ENCODE measurements at places on chromosomes 3 and 15. TPM values are rescaled to one million over a fixed set of nuclear protein-coding genes. Genes with fewer than 3 reads are reported as not detected.

The BNC1 gene
- 0.15 TPM for polyA plus RNA-seq

The SCG3 gene
- 153 TPM for polyA plus RNA-seq

The ITIH3 gene
- 6.2 TPM for polyA plus RNA-seq

The IP6K2 gene
- 183 TPM for polyA plus RNA-seq

The MB21D2 gene
- 18.9 TPM for polyA plus RNA-seq

The ACKR4 gene
- 0.66 TPM for polyA plus RNA-seq

The PAK2 gene
- 82.5 TPM for polyA plus RNA-seq

The REC114 gene
- not detected for polyA plus RNA-seq

The RFT1 gene
- 16.1 TPM for polyA plus RNA-seq
